ENCODE measurements at places on chromosomes 7 and 10.

- no peak for DNase-seq
Observed at GRCh38 chr10:133568287-133568614, 2.9 kb upstream of the SYCE1 start.

DNA sequence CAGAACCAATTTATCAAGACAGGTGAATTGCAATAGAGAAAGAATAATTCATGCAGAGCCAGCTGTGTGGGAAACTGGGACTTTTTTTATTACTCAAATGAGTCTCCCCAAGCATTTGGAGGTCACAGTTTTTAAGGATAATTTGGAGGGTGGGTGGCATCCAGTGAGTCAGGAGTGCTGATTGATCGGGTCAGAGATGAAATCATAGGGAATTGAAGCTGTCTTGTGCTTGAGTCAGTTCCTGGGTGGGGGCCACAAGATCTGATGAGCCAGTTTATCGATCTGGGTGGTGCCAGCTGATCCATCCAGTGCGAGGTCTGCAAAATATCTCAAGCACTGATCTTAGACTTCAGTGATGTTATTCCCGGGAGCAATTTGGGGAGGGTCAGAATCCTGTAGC, 9.9 kb upstream of the MYO1G start:
- DNase-seq: no peak

DNA sequence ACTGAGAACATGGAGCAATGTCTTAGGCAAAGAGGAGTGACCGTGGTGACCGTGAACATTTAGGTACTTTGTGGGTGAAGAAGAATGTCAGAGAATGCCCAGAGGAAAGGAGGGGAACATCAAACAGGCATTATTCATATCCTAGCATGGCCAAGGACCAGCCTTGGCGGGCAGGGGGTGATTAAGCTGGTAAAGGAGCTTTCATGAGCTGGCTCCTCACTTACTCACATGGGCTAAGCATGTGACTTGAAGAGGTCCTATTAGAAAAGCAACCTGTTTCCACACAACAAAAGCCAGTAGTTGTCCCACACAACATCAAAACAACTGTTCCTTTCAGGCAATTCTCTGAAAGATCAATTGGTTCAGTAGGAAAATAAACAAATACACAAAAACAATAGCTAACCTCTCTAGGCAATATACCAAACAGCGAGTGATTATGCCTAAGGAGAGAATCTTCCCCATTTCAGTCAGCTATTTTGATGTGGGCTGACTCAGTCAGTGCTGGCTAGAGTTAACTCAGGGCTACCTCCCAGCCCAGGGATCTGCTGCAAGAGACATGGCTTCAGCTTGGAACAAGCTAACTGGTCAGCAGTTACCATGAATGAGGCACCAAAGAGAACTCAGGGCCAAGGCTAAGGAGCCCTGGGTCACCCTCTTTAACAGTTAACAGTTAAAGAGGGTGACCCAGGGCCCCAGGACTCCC, 283.5 kb downstream of the ARHGAP12 start:
- DNase-seq: no peak

- no peak for DNase-seq
Observed at GRCh38 chr7:2065528-2065927, 167.2 kb downstream of the MAD1L1 start.

GRCh38 chr10:106557951-106558733, 606.4 kb downstream of the SORCS1 start:
- no peak for DNase-seq

GRCh38 chr10:13637303-13637856, 50.6 kb downstream of the PRPF18 start:
- DNase-seq: no peak

DNA sequence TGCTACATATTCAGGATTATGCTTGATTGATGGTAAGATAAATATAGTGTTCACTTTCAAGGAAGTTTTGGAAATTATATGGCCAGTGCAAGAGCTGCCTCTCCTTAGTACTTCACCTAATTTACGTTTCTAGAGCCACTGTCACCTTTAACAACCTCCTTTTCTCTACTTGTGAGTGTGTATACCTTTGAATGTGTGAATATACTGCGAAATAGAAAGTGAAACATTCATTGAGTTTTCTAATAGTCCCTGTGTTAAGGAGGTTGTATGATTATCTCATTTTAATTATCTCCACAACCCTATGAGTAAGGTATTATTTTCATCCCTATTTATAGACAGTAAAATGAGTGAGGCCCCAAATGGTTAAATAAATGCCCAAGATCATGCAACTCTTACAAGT, 1050.5 kb downstream of the XPNPEP1 start:
- DNase-seq: no peak

GRCh38 chr7:3564231-3564630, 263.2 kb downstream of the SDK1 start:
- DNase-seq: no peak

DNA sequence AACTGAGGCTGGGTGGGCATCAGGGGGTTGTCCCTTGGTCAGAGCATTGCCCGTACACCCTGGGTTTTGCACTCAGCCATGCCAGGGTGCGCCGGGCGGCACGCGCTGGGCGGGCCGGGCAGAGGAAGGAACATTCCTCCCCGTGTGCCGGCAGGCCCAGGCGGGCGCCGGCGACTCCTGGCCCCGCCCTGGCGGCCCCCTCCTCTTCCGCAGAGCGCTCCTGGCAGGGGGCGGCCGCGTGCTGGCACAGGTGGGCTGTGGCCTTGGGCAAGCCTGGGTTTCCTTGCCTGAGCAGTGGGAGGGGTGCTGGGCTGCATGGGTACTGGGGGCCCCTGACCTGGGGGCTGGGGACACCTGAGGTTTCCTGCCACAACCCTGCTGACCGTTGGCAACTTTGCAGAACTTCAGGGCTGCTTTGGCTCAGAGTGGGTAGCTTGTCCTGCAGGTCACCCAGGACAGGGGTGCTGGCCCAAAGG, 3.9 kb downstream of the LFNG start:
- no peak for DNase-seq

GRCh38 chr7:41067576-41067975, 635.3 kb downstream of the INHBA start:
- DNase-seq: no peak

GRCh38 chr7:148598351-148598750, 7.8 kb downstream of the C7orf33 start:
- no peak for DNase-seq

DNA sequence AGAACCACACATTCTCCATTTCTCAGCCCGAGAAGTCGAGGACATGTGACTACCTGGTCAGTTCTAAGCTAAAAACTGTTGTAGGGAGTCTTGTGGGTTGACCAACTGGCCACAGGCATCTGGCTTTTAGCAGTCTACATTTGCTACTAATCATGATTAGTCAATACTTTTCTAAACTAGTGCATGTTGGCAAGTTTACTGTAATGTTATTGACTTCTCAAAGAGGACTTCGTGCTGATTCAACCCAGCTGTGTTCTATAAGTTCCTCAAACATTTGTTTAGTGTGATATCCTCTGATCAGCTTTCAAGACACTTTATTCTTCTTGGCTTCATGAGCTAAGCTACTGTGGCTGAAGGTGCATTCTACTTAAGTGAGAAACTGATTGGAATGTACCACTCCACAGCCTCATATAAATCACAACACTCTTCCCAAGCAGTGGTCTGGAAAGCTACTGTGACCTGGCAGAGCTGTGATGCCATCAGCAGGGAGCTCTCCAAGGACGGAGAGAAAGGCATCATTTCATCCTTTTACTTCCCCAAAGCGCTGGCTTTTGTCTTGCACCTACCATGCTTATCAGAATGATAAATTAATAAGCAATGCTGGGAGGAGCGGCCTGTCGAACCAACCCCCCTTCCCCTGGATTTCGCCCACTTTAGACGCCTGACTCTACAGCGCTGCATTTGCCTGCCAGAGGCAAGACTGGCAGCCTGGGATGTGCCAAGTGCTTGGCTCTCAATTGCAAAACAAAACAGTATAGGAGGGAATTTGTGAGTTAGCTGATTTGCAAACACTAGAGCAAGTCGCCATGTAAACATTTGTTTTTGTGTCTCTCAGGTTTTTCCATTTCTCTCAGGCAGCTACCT, 206.7 kb upstream of the PLXNA4 start:
- DNase-seq: no peak

GRCh38 chr10:31953080-31953479, 24.4 kb upstream of the ARHGAP12 start:
- DNase-seq: no peak

DNA sequence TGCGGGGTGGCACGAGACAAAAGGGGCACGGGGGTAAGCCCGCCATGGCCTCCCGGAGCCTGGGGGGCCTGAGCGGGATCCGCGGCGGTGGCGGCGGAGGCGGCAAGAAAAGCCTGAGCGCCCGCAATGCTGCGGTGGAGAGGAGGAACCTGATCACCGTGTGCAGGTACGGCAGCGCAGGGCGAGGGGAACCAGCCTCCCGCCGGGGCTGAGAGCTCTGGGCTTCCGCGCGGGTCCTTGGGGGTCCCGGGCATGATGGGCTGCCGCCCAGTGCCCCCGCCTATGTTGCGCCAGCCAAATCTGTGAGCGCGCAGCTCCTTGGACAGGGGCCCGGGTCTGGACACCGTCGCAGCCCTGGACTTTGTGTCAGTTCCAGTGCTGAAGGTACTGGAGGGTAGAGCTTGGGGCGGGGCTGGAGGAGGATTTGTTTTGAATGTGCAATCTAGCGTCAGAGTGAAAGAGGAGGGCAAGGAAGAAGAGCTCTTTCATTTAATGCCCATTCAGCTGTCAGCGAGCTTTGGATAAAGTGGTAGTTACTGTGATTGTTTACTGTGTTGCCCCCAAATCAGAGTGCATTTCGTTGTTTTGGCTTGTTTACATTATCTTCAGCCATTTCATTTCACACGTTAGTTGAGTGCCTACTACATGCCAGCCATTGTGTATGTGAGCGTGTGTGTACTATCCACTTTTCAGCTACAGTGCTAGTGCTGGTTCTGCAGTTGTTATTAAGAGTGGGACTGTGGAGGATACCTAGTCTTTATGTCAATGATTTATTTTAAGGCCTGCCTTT, 777 bp downstream of the RUNDC3B start:
- peak; percentile 12 for DNase-seq

- no peak for DNase-seq
Observed at GRCh38 chr10:36441557-36441956, 683.8 kb upstream of the ANKRD30A start.

DNA sequence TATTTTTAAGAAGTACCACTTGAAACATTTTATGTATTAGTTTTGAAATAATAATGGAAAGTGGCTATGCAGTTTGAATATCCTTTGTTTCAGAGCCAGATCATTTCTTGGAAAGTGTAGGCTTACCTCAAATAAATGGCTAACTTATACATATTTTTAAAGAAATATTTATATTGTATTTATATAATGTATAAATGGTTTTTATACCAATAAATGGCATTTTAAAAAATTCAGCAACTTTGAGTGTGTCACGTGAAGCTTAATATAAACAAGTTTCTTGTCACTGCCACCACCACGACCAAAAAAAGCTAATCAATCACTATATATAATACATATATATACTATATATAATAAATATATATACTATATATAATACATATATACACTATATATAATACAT, 4.8 kb downstream of the IL6 start:
- no peak for DNase-seq

- DNase-seq: no peak
Observed at GRCh38 chr10:132106431-132106830, 40.7 kb downstream of the JAKMIP3 start.

GRCh38 chr10:103125323-103126267, 67.5 kb downstream of the NT5C2 start:
- no peak for DNase-seq

GRCh38 chr10:69218831-69219230, 1.3 kb upstream of the HKDC1 start:
- no peak for DNase-seq

DNA sequence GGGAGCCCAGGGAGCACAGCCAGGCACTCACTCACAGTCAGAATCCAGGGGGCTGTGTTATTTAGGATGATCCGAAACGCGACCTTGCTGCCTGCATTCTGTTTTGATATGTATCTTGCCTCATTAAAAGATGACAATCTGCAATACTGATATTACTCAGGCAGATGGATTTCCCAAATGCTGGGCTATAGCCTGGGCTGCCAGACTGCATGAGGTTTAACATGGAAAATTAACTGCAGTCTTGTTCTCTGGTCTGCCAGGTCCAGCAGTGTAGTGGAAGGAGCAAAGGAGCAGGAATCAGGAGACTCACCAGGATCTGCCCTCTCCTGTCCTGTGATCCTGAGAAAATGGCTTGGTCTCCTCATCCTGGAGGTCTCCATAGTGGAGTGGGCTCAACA, 258.1 kb downstream of the PAXIP1 start:
- DNase-seq: no peak

- DNase-seq: no peak
Observed at GRCh38 chr10:24228642-24229041, 19.7 kb downstream of the KIAA1217 start.

DNA sequence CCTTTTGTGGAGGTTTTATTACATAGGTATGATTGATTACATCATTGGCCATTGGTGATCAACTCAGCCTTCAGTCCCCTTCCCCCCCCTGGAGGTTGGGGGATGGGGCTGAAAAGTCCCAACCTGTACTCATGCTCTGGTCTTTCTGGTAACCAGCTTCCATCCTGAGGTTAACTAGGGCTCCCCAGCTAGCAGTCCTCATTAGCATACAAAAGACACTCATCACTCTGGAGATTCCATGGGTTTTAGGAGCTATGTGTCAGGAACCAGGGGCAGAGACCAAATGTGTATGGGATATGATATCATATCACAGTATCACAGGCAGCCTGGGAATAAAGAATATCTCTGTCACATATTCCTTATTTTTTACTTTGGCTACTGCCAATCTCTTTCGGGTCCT, 13.6 kb downstream of the CCSER2 start:
- no peak for DNase-seq

GRCh38 chr7:98702021-98702420, 84.9 kb downstream of the NPTX2 start:
- no peak for DNase-seq

DNA sequence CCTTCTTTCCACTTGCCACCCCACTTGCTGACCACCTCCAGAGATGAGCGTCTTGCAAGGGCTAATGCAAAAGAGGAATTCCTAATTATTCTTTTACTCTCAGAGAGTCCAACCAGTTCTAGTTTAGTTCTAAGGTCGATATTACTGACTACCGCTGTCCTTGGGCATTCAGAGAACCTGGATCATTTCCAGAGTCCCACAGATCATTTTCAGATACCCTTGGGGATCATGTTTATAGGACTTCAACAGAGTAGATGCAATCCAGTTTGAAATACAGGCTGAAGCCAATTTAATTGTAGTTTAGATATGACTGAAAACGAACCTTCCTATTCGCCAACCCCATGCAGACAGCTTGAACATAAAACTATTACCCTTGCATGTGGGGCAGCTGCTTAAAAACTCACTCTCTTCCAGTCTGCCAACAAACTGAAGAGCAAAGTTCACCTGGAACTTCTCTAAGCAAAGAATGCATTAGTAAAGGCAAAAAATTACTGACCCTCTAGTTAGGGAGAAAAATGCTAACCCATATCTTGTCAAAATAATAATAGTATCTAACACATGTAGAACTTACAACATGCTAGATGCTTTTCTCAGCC, 22.4 kb downstream of the CFAP69 start:
- DNase-seq: no peak

- no peak for DNase-seq
Observed at GRCh38 chr10:78557433-78557925, 511.3 kb upstream of the ZMIZ1 start.

GRCh38 chr7:149448961-149449360, 11.9 kb downstream of the ZNF777 start:
- DNase-seq: no peak

All from stimulated activated CD4-positive, alpha-beta T cell treated with anti-CD3 and anti-CD28 coated beads, Interleukin-12 subunit alpha, Interleukin-12 subunit beta, amount 100 ng/mL, for 4 hours (primary cell).